T-helper 1 cell (primary cell): ENCODE measurements at places on chromosomes 3 and 15.

DNA sequence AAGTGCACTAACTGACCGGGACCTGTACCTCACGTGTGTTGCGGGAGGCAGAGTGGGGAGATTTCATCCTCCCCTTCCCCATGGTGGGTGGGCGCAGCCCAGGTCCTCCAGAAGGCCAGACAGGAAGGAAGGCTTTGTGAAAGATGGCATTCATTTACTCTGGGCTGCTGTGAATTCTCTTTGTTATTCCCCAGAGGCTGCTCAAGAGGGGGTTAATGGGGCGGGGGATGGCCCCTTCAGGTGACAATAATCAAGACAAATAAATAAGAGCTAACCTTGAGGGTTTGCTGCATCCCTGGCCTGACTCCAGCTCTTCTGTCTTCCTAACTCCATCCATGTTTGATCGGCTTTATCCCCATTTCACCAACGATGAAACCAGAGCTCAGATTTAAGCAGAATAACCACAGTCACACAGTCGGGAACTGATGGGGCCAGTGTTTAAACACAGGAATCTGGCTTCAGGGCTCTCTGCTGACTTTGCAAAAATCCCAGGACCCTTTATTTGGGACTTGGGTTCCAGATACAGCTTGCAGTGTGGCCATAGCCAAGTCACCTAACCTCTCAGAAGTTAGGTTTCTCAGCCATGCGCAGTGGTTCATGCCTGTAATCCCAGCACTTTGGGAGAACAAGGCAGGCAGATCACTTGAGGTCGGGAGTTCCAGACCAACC, 16.5 kb downstream of the PIF1 start:
- no peak for DNase-seq

- DNase-seq, result no peak
Measured at GRCh38 chr3:15782429-15782828, 15.3 kb downstream of the ANKRD28 start.

DNA sequence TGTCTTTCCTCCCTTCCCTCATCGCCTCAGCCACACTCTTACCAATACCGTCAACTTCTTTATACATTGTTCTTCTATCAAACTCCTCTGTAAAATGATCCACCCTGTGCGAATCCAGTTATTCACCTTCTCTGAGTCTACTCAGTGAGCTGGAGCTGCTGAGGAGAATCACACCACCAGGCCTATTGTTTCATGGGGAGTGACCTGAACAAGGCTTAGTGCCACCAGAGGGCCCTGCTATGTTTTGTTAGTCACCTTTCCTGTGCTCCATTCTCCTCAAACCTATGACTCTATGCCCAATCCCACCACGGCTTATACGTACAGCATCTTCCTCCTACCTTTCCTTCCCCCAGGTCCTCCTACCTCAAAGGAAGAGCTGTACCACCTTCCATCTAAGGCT, 50.4 kb upstream of the MED12L start:
- no peak for DNase-seq

DNA sequence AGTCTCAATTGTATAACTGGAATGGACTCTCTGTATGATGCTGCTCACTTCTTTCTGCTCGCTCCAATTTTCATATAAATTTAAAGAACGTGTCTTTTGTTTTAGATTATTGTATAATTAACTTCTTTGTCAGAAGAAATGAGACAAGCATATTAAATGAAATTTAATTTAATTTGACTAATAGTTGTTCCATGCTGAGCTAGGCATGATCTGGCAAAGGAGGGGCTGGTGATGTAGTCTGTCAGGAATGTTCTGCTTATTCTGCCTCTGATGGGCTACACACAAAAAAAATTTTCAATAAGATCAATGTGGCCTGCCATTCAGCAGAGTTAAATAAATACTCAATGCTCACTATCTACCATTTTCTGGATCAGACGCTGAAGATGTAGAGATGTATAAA, 208.4 kb upstream of the CD96 start:
- DNase-seq, result no peak

GRCh38 chr3:73448761-73449301, 175.9 kb downstream of the PDZRN3 start:
- no peak for DNase-seq

GRCh38 chr15:81293728-81294515, 30.0 kb downstream of the STARD5 start:
- peak; percentile 62 for DNase-seq

GRCh38 chr3:37675833-37676596, 185.7 kb upstream of the CTDSPL start:
- DNase-seq, result no peak

DNA sequence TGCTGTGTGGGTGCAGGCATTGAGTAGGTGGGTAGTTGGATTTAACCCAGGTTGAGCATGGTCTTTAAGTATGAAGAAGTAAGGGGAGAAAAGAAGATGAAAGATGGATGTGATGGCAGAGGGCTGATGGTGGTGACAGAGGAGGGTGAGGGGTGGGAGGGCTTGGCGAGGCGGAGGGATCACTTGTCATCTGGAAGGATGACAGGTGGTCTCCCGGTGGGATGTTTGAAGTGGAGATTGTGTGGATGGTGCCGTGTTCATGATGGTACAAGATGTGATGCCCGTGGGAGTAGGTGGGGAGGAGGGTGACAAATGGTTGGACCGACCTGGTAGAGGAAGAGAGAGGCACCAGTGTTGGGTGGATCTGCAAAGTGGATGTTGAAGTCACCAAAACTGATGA, 208.8 kb downstream of the RPLP1 start:
- no peak for DNase-seq

DNA sequence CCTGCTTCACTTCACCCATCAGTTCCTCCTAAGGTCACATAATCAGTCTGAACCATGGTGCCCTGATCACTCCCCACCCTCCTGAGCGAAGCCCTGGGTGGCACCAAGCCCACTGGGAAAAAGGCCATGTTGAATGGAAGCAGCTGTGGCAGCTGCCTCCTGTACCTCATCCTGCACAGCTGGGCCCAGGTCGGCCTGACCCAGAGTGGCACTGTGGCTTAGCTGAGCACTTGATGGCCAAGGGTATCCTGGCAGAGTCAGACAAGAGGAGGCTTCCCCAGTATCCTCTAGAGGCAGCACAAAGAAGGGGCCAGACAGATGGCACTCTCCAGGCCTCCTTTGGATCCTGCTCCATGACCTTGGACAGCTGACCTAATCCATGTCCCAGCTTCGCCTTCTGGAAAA, 68.4 kb downstream of the TLE3 start:
- DNase-seq, result no peak

GRCh38 chr3:165778456-165778855, 58.8 kb downstream of the BCHE start:
- no peak for DNase-seq

DNA sequence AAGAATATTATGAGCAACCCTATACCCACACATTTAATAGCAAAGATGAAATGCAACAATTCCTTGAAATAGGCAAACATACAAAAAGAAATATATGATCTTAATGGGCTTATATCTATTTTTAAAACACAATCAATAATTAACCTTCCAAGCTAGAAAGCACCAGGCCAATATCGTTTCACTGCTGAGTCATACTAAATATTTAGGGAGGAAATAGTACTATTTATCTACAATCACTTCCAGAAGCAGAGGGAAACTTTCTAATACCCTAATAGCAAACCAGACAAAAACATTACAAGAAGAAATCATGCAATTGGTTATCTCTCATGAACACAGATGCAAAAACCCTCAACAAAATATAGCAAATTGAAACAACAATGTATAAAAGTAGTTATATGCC, 207.8 kb downstream of the MTHFS start:
- no peak for DNase-seq
